ENCODE measurements at places on chromosomes 6 and 20.

- no peak for DNase-seq
Measured at GRCh38 chr6:159221486-159222170, 52.4 kb downstream of the FNDC1 start.

GRCh38 chr6:16752206-16752866 is 8.9 kb downstream of the ATXN1 start:
- DNase-seq: peak; percentile 91

DNA sequence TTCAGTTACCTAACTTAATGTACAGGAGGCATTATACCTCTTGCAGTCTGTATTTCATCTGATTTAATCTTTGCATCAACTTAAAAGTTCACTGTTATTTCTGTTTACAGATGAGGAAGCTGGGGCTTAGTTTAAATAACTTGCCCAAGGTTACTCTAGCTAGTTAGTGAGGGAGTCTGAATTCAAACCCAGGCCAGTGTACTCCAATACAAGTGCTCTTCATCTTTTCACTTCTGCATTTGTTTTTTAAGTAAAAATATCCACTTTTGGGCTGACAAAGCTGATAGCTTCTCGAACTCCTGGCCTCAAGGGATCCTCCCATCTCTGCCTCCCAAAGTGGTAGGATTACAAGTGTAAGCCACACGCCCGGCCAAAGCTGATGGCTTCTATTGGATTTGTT is 23.6 kb downstream of the RREB1 start:
- DNase-seq: no peak

DNA sequence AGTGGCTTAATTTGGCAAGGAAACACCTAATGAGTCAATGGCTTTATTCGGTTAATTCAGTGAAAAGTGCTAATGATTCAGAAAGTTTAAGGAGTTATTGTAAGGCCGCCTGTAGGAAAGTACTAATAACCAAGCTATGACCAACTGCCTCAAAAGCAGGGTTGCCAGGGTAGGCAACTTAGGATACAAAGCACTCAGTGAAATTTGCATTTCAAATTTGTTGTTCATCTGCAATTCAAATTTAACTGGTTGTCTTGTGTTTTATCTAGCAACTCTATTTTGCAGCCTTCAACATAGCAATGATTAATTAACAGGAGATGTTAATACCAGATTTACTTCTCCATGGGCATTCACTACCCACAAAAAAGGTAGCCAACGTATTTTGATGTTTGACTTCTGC is 412.3 kb downstream of the PRKN start:
- no peak for DNase-seq

- peak; percentile 59 for DNase-seq
Measured at GRCh38 chr20:31494131-31494530, 19.0 kb downstream of the REM1 start.
